ENCODE measurements at places on chromosomes 2 and 18.

DNA sequence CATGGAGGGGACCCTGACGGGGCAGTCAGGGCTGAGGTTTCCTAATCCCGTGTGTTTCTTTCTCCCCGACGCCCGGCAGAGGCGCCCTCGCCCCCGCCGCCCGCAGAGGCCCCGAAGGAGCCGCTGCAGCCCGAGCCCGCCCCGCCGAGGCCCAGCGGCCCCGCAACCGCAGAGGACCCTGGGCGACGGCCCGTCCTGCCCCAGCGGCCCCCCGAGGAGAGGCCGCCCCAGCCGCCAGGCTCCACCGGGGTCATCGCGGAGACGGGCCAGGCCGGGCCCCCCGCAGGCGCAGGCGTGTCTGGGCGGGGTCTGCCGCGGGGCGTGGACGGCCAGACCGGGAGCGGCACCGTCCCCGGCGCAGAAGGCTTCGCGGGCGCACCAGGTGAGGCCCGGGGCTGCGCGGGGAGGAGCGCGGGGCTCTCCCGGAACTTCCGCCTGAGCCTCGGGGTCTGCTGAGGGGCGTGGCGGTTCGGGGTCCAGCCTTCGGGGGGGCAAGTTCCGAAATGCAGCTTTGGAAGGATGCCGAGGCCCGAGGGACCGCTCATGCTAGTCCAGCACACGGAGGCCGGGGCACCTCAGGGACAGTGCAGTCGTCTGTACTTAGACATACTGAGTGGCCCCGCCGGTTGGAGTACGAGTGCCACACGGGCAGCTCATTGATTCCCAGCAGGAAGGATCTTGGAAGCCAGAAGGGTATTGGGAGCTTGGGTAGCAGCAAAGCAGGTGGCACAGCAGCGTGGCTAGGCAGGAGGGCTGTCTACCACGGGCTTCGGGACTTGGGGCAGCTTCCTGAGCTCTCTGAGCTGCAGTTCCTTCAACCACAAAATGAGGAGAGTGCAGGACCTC lies 60.1 kb downstream of the EMILIN2 start:
- peak; percentile 77 for DNase-seq

DNA sequence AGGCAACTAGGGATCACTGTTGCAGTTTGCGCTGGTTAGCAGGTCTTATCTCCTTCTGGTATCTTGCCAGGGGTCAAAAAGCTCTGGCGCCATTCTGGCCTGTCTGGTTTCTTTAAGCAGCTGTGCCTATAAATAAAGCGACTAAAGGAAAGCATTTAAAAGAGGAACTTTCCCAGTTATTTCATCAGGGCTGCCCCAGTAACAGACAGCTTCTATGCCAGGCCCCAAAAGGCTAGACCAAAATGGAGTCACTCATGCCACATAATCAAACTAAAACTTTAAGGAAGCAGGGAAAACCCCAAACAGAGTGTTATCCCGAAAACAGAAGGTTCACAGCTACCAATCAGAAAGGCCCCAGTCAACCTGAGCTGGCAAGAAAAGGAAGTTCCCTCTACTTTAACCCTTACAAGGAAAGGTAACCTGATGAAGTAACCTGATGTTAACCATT lies 41.2 kb upstream of the HNRNPA3 start:
- DNase-seq = no peak

GRCh38 chr18:41745166-41746049 lies 209.6 kb upstream of the PIK3C3 start:
- no peak for DNase-seq

DNA sequence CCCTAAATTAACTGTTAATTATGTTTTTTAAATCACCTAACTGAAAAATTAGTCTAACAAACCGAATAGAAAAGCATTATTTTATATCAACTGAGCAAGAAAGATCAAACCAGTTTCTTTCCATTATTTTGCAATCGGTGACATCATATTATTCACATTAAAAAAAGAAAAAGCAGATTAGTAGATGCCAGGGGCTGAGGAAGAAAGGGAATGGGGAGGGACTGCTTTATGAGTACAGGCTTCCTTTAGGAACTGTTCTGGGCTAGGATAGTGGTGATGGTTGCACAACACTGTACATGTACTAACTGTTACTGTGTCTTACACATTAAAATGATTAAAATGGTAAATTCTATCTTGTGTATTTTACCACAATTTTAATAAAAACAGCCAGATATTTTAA lies 59.3 kb downstream of the COBLL1 start:
- DNase-seq = no peak

- no peak for DNase-seq
These were observed 16.6 kb downstream of the HJURP start for GRCh38 chr2:233837694-233838229.

DNA sequence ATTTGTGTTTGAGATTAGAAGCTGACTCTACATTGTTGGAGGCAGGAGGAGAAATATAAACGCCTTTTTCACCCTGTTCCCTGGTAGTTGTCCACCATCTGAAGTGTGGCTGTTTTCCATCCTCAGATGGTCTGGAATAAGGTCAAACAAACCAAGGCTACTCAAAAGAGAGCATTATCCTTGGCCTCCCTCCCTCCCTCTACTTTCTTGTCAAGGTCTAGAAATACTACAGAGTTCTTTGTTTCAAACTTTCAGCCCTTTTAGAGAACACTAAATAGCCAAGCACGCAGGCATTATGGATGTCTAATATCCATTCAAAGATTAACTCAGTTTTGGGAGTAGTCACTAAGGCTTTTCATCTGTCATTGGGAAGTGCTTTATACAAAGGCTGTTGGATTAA lies 215.8 kb upstream of the ITGA4 start:
- DNase-seq = no peak

DNA sequence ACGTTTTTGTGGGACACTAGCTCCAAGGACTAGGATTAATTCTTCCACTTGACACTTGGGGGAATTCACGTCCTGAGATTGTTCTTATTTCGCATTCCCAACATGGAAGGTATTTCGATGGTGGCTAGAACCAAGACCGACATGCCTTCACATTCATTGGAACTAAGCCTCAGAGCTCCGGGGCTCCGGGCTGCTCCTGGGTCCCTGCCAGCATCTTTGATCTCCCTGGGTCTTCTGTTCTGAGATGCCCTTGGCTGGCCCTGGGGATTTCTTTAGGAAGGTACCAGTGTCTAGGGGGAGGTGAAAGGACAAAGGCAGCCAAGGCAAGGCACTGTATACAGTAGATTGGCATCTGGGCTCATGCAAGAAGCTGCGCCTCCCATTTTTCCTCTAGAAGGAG lies 76.8 kb downstream of the DYSF start:
- DNase-seq = no peak

DNA sequence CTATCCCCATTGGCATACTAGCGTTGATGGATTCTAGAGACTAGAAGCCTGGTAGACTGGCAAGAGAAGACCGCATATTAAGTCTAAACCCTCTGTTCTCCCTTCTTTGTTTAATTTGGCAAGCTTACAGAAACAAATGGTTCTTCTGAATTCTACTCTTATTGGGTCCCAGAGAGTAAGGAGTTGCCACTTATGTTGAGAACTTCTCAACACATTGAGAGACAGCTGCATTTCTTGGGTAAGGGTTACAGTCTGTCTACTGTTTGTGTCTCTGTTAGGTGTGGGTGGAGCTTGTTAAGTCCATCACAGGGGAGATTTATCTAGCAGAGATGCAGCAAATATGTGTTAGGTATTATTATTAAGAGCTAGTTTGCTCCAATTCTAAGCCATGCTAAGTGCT lies 435.8 kb upstream of the MEIS1 start:
- DNase-seq = no peak

All from GM12891 (cell line).